Activated T-helper 2 cell treated with anti-CD3 and anti-CD28 coated beads, Interferon-gamma antibody, Interleukin-2, Interleukin-4, amounts not matched to agents 10 μg/mL and 5 μg/mL and 100 μg/mL, durations not matched to agents 14 hours and 24 hours and 36 hours (primary cell): ENCODE measurements at places on chromosomes 6 and 20.

GRCh38 chr6:143569040-143569439 lies 57.5 kb upstream of the FUCA2 start:
- no peak for DNase-seq

DNA sequence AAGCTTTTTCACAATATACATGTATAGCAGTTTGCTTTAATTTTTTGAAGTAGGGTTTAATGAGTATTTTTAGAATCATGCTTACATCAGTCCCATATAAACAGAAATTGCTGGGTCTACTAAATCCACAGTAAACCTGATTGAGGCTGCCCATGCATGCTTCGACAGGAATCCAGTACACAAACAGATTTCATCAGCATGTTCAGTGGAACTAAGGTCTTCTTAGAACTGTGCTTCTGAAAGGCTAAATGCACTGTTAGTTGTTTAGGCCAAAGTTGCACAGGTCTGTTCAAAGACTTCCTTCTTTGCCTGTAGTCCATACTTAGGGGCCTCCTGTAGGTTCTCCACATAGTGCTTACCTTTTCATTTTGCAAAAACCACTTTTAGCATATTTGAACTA lies 42.5 kb upstream of the THBS2 start:
- DNase-seq = no peak

DNA sequence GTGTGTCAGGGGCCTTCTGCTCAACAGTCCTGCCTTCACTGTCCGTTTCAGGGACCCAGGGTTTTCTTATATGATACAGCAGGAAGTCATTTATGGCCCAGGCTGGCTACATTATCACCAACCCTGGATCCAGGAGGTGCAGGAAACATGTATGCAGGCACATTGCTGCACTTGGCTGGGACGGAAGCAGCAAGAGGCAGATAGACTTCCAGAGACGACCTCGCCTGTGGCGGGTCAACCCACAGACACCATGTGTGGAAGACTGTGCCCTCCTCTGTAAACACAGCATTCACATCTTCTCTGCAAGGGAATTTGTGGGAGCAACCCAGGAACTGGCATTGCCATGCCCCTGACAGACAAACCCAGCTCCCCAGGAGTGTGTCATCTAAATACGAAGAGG lies 43.7 kb downstream of the TBC1D7 start:
- DNase-seq = no peak

- no peak for DNase-seq
Observed at GRCh38 chr6:71190809-71191208, 97.8 kb upstream of the OGFRL1 start.

DNA sequence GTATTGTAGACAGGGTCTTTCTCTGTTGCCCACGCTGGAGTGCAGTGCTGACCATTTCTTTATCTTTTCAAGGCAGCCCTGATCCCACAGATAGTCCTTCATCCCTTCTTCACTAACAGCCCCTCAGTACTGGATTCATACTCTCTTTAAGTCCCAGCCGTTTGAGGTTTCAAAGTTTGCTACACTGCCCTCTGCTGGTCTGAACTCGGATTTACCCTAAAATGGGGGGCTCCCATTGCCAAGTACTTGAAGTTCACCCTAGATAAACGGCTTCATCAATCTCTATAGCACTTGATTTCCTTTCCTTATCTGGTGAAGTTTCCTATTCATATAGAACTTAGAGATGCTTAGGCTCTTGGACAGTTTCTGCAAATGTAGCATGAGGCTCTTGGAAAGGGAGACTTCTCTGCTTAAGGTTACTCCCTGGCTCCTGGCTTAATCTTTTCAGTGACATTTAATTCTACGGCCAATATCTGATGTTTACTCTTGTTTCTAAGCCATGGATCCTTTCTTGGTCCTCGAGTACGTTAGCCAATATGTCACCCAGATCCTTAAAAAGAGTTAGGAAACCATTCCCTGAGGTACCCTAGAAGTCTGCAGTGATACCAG lies 21.4 kb upstream of the PREP start:
- peak; percentile 43 for DNase-seq

DNA sequence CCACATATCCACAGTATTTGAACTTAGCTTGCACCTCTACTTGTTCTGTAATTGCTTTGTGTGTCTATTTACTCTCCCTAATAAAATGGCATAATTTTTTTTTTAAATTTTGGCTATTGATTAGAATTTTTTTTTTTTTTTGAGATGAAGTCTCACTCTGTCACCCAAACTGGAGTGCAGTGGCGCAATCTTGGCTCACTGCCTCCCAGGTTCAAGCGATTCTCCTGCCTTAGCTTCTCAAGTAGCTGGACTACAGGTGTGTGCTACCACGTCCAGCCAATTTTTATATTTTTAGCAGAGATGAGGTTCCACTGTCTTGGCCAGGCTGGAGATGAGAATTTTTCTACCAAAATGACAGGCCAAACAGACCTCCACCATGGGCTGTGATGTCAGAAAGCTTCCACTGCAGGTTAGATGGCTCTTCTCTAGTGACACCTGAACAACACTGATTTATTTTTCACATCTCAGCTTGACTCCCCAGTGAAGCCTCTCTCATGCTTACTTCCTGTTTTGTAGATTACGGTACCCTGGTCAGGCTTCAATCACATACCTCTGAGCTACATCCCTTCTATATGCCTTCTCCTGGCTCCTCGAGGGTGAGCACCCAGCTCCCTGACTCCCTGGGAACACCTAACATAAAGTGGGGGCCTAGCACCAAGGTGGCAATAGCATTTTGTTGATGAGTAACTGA lies 112.8 kb downstream of the ARHGAP18 start:
- DNase-seq = no peak

DNA sequence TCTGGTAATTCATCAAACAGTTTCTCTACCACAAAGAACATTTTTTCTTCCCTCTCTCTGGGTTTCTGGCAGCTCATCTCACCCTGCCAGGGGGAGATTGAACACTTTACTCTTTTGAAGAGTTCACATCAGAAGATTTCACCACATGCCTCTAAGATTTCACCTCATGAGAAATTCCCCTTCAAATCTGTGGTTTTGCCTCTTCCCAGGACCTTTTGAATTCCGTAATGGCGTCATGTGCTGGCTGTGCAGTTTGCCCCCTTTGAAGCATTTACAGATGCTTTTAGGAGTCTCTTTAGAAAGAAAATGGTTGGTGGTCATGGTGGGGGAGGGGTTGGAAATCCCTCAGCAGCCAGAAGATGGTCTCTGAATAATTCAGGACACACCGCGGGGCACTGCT lies 486.1 kb downstream of the QKI start:
- DNase-seq = no peak

- no peak for DNase-seq
Observed at GRCh38 chr20:17856024-17856564, 112.5 kb downstream of the SNX5 start.

GRCh38 chr20:47349365-47350180 lies 6.9 kb downstream of the ZMYND8 start:
- DNase-seq = no peak

DNA sequence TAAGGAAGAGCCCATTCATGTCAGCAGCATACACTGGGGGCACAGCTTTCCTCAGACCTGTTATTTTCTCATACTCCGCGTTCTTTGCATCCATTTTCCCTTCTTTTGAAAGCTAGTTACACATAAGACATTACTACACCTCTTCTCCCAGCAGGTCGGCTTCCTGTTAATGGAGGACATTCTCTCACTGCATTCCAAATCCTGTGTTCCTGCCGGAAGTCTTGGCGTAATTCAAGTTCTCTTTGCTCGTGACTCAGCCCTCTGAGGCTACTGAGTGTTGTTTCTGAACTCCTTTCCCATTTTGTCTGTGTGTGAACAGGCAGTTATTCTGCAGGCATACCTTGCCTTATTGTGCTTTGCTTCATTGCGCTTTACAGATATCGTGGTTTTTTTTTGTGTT lies 97.5 kb upstream of the ZBTB24 start:
- DNase-seq = no peak

DNA sequence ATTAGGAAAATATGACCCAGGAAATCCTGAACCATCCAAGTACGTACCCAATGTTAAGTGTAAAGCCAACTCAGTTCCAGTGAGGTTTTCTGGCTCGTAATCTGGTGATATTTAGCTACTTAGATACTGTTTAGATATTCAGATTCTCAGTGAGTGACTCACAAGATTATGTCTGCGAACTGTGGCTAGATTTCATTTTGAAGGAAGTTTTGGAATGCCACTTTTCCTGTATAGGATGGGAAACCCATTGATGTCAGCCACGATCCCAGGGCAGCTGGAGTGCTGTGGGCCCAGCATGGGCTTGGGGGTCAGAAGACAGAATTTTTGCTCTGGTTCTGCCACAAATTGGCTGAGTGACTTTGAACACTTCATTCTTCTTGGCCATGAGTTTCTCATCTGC lies 76.3 kb downstream of the TMEM170B start:
- no peak for DNase-seq

GRCh38 chr6:52598123-52598823 lies 21.4 kb upstream of the TRAM2 start:
- no peak for DNase-seq

DNA sequence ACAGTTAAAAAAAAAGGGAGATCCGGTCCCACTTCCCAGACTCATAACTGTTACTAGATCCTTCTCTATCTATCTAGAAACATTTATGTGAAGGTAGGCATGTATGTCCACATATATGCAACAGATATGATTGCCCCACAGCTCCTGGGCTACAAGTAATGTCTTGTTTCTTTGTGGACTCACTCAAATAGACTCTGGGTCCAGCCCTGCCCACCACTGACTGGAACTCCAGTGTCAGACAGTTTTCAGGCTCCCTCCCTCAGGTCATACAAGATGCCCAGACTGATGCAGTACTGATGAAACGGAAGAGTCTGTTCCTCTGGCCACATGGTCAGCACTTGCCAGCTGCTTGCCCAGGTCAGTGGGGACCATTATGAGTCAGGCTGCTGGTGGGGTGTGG lies 30.8 kb upstream of the IER3 start:
- no peak for DNase-seq

GRCh38 chr6:73088138-73088813 lies 137.0 kb downstream of the KHDC1L start:
- no peak for DNase-seq
